ENCODE measurements at places on chromosomes 5 and 9. TPM values are rescaled to one million over a fixed set of nuclear protein-coding genes. Genes with fewer than 3 reads are reported as not detected.

- no peak for DNase-seq
Observed at GRCh38 chr9:109802491-109802890, 22.5 kb downstream of the PALM2AKAP2 start.

GRCh38 chr5:138303372-138303771 lies 28.2 kb downstream of the CDC25C start:
- no peak for DNase-seq

- peak; percentile 31 for DNase-seq
Observed at GRCh38 chr5:72402381-72402890, 82.3 kb downstream of the PTCD2 start.

The MEGF10 gene
- polyA plus RNA-seq = 49.2 TPM

The FOXD4L6 gene
- polyA plus RNA-seq = not detected
